ENCODE measurements at places on chromosomes 4 and X.

DNA sequence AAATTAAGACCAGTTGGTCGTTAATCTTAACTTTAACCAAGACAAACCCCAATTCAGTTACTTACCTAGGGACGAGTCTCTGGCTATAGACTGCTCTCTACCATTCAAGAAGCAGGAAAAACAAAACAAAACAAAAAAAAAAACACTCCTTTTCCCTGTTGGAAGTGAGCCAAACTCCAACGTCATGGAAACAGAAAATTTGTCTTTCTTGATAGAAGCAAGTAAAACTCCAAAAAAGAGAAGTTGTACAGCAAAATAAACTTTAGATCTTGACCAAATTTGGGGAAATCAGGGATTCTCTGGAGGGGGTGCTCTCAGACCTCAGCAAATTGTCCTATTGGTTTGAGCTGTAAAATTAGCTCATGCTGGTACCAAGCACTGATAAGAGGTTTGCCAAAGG lies 3.7 kb downstream of the CNGA1 start:
- peaks cover 14% of the 10 kb centered on the region for H3K4me1 ChIP-seq
- H3K27ac ChIP-seq: no peak overlapping the region
- H3K27me3 ChIP-seq: peaks cover 5% of the 10 kb centered on the region
- H3K4me3 ChIP-seq: no peak overlapping the region
- DNase-seq: no peak

DNA sequence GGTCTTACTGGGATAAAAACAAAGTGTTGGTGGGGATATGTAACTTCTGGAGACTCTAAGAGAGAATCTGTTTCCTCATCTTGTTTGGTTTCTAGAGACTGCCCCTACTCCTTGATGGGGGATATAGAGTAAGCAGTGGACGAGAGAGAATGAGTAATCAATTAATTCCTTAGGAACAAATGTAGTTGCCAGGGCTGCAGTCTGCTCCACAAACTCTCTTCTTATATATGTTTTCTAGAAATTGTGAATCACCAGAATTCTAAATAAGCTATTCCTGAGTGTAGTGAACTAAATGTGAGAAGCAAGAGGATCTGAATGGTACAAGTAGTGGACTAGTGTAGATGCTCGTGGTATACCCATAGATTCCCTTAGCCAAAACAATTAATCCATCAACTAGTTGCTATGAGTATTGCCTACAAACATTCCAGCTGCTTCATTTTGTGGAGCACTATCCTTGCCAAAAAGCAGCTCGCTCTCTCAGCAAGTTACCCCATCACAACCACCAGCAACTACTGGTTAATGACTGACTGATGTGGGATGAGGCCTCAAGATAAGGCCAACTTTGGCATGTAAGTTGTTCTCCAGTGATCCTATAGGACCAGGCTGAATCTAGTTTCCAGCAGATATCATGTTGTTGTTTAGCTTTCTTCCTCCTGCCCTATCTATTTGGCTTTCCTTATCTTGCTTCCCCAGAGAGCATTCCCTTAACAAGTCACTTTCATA lies 273.0 kb downstream of the SLC7A11 start:
- no peaks in the 10 kb centered on the region for H3K36me3 ChIP-seq
- H3K27ac ChIP-seq: no peak overlapping the region
- DNase-seq: no peak
- no peaks in the 10 kb centered on the region for H3K27me3 ChIP-seq

DNA sequence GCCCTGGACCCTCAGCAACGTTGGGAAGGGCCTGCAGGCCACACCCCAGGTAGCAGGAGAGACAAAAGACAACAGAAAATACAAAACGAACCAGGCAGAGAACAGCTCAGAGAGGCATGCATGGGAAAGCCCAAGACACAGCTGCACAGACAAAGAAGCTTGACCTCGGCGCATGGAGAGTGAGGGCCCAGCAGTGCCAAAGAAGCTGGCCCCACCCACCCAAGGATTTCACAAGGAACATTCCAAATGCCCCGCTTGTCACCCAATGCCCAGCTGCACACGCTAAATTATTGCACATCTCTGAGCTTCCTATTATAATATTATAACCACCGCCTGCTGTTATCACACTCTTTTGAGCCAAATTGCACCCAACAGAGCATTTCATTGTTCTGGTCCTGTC lies 147.7 kb upstream of the TBL1X start:
- no peak overlapping the region for H3K27ac ChIP-seq
- DNase-seq: no peak
- no peak overlapping the region for H3K4me3 ChIP-seq
- peaks cover 26% of the 10 kb centered on the region for H3K4me1 ChIP-seq

- H3K36me3 ChIP-seq: no peaks in the 10 kb centered on the region
- peaks cover 59% of the 10 kb centered on the region for H3K4me1 ChIP-seq
- H3K4me3 ChIP-seq: peak overlapping the region; percentile 89
- peak overlapping the region; percentile 95 for H3K27ac ChIP-seq
- peak; percentile 48 for DNase-seq
Measured at GRCh38 chr4:83112678-83113428, 1.7 kb downstream of the PLAC8 start.

- no peaks in the 10 kb centered on the region for H3K4me1 ChIP-seq
- H3K36me3 ChIP-seq: no peaks in the 10 kb centered on the region
Measured at GRCh38 chr4:8740666-8741395, 130.8 kb downstream of the HMX1 start.

DNA sequence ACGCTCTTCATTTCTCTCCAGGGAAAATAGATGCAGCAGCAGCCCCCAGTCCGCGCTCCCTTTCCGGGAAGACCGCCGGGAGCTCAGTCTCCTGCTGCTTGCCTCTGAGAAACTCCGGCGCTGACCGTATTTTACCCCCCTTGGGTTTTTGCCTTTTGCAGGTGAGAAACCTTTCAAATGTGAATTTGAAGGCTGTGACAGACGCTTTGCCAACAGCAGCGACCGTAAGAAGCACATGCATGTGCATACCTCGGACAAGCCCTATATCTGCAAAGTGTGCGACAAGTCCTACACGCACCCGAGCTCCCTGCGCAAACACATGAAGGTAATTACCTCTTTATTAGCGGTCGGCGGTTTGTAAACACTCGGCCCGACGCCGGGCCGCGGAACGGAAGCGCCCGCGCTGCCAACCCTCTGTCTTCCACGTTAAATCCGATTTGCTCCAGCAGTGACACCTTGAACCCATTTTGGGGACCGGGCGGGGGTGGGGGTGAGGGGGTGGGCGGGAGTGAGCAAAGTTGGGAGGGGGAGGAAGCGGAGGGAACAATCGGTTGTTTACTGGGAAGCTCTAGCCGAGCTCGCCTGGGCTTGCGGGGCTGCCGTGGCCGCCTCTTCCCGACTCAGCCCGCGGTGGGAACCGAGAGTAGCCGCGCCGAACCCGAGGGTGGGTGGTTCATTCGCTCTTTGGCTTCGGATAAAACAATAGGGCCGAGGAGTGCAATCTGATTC lies 3.0 kb downstream of the ZIC3 start:
- no peak overlapping the region for H3K4me3 ChIP-seq
- no peak overlapping the region for H3K27ac ChIP-seq
- no peak for DNase-seq
- H3K27me3 ChIP-seq: peaks cover 50% of the 10 kb centered on the region

GRCh38 chr4:124883632-124884031 lies 171.1 kb upstream of the ANKRD50 start:
- no peaks in the 10 kb centered on the region for H3K4me1 ChIP-seq
- no peak overlapping the region for H3K27ac ChIP-seq
- no peak for DNase-seq
- no peaks in the 10 kb centered on the region for H3K27me3 ChIP-seq
- no peaks in the 10 kb centered on the region for H3K36me3 ChIP-seq
- H3K4me3 ChIP-seq: no peak overlapping the region

- no peak overlapping the region for H3K27ac ChIP-seq
- H3K4me3 ChIP-seq: no peak overlapping the region
- peaks cover 4% of the 10 kb centered on the region for H3K4me1 ChIP-seq
- DNase-seq: no peak
Measured at GRCh38 chrX:112731793-112732192, 52.1 kb upstream of the LHFPL1 start.

GRCh38 chr4:74375824-74376426 lies 11.0 kb downstream of the EREG start:
- peaks cover 7% of the 10 kb centered on the region for H3K27me3 ChIP-seq
- H3K4me3 ChIP-seq: no peak overlapping the region
- no peaks in the 10 kb centered on the region for H3K36me3 ChIP-seq
- H3K27ac ChIP-seq: no peak overlapping the region

DNA sequence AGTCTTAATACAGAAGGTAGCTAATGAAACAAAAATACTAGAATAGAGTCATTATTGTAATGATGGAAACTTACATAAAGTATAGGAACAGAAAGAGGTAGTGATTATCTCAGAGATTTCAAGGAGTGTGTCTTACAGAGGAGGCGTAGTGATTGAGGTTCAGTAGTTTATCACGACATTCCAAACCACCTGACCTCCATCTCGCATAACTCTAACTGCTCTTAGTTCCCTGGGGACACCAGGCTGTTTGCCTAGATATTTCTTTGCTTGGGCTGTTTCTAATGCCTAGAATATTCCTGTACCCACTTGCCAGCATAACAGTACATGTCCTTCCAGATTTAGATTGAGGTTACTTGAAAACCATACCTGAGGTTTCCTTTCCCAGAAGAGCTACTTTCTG lies 29.1 kb downstream of the STAG2 start:
- peaks cover 6% of the 10 kb centered on the region for H3K36me3 ChIP-seq
- H3K27me3 ChIP-seq: no peaks in the 10 kb centered on the region
- peak overlapping the region; percentile 6 for H3K27ac ChIP-seq
- DNase-seq: no peak

DNA sequence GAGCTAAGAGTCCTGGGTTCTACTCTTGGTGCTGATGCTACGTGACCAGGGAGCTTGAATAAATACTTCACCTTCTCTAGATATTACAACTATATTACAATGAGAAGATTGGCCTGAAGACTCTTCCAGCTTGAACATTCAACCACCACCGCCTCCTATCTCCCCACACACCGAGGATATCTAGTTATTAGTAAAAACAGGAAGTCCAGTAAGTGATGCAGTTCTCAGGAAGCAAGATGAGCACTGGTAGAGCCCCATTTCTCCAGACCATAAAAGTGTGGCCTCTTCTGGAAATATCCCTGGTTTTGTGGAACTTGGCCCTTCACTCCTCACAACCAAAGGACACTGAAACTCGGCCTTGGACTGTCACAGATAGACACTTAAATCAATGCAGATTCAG lies 18.5 kb downstream of the PJA1 start:
- DNase-seq: no peak
- no peaks in the 10 kb centered on the region for H3K4me1 ChIP-seq
- no peak overlapping the region for H3K27ac ChIP-seq
- no peaks in the 10 kb centered on the region for H3K36me3 ChIP-seq
- H3K27me3 ChIP-seq: peaks cover 3% of the 10 kb centered on the region
- H3K4me3 ChIP-seq: no peak overlapping the region

- H3K4me1 ChIP-seq: no peaks in the 10 kb centered on the region
- no peaks in the 10 kb centered on the region for H3K36me3 ChIP-seq
- no peak for DNase-seq
Measured at GRCh38 chrX:122771933-122772332, 412.1 kb upstream of the GRIA3 start.

DNA sequence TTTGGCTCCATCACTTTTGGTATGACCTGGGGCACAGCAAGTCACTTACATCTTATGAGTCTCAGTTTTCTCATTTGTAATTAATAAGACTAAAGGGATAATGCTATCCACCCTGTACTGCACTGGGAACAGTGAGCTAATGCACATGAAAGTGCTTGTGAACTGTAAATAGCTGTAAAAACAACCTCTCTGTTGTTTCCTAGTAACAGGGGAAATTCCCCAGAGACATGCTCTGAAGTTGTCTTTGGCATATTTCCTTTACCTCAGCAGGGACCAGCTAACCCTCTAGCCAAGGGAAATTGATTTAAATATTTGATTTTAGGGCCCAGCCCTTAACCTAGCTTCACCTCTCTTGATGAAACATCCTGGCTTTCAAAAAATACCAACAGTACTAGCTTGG lies 6.1 kb upstream of the CYSLTR1 start:
- H3K36me3 ChIP-seq: no peaks in the 10 kb centered on the region
- H3K4me1 ChIP-seq: peaks cover 54% of the 10 kb centered on the region
- no peak overlapping the region for H3K4me3 ChIP-seq

DNA sequence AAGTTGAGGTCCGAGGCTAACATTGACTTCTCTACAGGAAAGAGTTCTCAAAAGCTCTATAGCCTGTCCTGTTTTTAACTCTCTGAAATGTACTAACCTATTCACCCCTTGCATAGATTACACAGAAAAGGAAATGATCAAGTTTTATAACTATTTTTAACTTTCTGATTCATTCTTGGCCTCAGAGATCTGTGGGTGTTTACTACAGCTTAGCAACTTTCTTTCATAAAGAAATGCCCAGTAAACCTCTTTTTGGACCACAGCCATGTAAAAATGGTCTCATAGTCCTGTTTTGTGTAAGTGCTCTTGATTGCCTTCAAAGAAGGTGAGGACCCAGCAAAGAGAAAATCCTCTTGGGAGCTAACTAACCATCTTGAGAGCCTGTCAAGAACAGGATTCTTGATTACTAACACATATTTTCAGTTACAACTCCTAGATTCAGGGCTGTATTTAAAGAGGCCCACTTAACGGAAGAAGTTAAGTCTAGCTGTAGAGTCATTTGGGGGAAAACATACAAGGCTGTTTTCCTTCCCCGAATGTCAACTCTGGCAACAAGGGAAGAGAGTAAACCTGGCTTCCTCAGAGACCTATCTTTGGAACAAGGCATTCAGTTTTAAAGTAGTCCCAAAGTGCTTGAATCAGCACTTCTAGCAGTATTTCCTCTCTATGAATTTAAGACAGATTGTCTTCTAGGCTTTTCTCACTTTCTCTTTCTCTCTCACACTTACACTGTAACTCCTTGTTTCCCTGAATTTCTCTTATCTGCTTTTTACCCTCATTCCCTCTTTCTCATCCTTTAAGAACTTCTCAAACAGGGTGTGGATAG lies 78.2 kb downstream of the IL21 start:
- H3K27me3 ChIP-seq: peaks cover 2% of the 10 kb centered on the region
- DNase-seq: no peak
- H3K4me3 ChIP-seq: peak overlapping the region; percentile 61
- H3K27ac ChIP-seq: peak overlapping the region; percentile 96

DNA sequence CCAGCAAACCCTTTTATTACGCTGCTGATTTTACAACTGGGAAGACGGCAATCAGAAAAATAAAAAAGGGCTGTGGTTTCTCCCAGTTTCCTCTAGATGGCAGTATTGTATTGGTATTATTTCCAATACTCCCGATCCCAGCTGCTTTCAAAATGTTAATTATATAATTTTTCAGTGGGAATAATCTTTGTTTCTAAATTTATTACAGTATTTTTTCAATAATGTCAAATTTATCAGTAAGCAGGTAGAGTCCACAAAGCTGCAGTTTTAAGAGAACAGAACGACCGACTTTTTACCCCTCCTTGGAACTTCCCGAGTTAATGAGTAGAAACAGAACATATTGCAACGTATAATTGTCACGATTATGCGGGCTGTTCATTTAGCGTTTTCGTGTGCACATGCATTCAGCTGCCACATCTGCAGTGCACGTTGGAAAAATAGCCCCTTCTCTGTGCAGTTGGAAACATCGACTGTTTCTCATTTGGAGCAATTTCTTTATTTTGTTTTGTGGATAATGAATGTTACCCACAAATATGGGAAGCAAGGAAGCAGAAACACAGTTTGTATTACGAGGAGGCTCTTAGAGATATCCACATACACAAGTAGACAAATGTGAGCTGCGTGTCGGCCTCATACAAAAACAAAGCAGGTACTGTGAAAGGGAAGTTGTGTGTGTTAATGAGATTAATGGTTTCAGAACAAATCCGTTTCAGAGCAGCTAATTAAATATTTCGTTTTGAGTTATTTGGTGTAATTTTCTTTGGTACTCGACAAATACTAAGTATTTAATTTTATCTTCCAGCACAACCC lies 188.0 kb downstream of the STIM2 start:
- H3K27me3 ChIP-seq: peaks cover 39% of the 10 kb centered on the region
- no peak overlapping the region for H3K27ac ChIP-seq
- H3K4me3 ChIP-seq: peak overlapping the region; percentile 18
- H3K36me3 ChIP-seq: peaks cover 3% of the 10 kb centered on the region

All from activated naive CD8-positive, alpha-beta T cell treated with anti-CD3 and anti-CD28 coated beads, Interleukin-2, amount 50 U/mL, for 24 hours (primary cell).